ELF-1 (cell line): ENCODE measurements at places on chromosomes 6 and 20.

DNA sequence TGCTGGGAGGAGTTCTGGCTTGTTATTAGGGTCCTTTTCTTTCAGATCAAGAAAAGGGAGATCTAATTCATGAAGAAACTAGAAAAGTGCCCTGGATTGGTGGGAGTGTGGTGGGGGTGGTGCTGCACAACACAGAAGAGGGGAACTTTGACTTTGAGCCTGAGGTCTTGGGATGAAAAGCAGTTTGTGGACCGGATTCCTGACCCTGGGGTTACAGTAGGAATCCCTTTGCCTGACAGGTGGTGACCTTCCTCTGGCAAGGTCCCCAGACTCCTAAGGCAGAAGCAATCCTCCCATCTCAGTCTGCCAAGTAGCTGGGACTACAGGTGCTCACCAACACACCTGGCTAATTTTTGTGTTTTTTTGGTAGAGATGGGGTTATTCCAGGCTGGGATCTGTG lies 45.3 kb upstream of the IER3 start:
- no peak for DNase-seq

DNA sequence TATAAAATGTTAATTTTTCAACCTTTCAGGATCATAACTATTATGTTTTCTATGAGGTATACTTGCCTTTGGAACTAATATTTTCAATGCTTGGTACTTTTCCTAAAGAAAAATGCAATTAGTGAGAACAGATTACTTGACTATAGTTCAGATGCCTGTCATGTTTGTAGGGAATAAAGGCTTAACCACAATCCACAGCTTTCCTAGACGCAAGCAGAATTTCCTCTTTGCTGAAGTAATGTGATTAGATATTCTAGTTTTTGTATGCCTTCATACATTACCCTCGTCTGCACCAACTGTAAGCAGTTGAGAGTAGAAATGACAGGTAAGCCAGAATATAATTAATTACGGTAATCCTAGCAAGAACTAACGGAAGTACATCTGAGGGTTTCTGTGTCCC lies 581.4 kb upstream of the MMS22L start:
- DNase-seq, result no peak

DNA sequence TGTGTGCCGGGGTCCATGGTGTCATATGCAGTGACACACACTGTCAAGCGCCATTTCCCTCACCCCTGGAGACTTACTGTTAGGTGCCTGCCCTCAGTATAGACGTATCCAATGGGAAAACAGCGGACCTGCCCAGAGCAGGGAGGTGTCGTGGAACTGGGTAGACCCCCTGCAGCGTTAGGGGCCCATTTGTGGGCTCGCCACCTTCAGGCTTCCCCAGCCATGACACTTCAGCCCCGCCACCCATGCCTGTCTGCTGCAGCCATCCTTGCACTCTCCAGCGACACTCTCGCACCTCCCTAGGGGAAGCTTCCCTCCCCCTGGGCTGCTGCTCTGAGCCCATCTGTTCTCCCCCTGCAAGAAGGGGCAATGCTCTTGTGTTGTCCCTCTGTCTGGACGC lies 43.2 kb downstream of the STK35 start:
- no peak for DNase-seq

GRCh38 chr6:34791701-34792604 lies at the start of gene BLTP3A:
Gene BLTP3A, plus strand, starts transcription at chr6:34792083. Its CDS starts 168 bp downstream, at chr6:34792251.
- peak; percentile 80 for DNase-seq

GRCh38 chr6:126064748-126065401 lies 78.5 kb downstream of the TRMT11 start:
- DNase-seq, result no peak

GRCh38 chr6:140134224-140134623 lies 759.8 kb upstream of the CITED2 start:
- DNase-seq, result no peak

- no peak for DNase-seq
These were observed 100.6 kb downstream of the DACT2 start for GRCh38 chr6:168218785-168219566.

DNA sequence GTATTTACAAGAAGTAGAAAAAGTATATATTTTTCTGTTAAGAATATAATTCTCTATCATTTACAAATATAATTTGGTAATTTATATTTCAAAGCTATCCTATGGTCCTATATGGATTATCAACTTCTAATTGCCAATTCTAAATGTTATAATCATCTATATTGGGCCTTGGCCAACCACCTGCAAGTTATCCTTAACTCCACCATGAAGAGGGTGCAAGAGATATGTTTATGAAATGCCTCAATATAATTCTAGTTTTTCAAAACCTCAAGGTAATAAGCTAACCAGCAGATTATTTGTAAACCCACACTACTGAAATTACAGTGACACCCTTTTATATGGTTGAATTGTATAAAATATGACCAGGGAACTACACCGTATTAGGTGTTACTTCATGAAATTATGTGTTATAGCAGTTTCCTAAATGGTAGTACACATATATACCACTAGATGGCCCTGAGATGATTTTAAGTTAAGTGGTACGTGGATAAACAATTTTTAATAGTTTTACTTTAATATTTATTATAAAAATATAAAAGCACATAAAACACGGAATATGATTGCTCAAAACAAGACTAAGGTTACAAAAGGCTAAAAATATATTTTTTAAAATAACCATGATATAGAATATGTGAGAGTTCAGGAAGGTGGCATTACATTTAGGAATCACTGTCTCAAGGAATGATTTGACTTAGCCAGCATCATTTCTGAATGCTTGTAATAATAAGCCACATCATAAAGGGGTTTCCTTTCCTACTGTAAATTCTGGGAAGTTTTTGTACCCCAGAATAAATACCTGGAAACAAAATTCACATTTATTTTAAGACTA lies 9.8 kb upstream of the PNISR start:
- DNase-seq, result no peak

DNA sequence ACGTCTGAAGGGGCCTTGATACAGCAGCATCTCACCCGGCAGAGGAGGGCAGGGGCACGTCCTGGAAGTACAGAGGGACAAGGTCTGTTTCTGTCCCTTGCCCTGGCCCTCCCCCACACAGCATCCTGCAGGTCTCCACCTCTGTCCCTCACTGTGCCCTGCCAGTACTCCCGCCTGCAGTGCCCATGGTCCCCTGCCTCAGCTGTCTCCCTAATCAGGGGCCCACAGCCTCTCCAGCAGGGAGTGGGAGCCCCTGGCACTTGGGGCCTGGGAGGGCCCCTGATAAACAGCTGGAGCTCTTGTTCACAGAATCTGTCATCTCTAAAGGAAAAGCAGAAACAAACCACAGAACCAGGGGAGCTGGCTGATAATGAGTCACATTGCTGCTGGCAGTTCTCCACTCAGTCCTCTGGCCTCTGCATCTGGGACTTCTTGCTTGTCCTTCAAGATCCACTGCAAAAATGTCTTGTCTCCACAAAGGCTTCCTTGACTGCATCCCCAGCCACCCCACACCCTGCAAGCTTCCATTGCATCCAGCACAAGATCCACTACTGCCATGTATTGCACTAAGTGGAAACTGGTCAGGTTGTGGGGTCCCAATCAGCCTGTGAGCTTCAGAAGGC lies 33.2 kb upstream of the TAF8 start:
- DNase-seq, result peak; percentile 23

DNA sequence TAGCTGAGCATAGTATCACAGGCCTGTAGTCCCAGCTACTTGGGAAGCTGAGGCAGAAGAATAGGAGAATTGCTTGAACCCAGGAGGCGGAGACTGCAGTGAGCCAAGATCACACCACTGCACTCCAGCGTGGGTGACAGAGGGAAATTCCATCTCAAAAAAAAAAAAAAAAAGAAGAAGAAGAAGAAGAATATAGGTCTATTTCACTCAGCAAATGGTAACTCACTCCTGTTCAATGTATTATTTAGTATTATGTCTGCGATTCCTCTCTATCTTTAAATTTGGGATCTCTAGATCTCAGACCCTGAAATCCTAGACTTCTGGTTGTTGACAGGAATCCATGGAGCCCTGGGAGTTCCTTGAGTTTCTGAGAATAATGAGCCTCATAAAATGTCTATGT lies 98.6 kb downstream of the HFE start:
- no peak for DNase-seq

DNA sequence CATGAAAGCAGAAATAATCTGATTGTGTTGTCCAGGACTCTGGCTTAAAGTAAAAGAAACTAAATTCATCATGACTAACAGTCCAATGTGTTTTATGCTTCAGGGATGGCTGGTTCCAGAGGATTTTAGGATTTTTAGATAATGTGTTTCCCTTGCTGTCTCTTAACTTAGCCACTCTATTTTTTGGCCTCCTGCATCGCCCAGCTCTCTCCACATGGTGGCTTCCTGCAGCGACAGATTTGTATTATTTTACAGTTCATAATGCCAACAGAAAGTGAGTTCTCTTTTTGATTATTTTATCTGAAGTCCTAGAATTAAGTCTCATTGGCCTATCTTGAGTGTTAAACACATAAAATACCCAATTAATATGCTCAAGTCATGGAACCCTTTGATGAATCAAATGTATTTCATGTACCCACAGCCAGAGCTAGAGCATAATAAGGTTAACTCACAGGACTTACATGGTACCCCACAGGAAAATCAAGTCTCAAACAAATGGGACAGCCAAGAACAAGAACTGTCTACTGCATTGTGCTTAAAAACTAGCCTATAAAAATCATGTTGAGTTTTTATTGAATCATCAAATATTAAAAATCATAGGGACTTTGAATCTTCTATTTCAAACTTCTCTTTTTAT lies 582.5 kb downstream of the DOK5 start:
- no peak for DNase-seq

DNA sequence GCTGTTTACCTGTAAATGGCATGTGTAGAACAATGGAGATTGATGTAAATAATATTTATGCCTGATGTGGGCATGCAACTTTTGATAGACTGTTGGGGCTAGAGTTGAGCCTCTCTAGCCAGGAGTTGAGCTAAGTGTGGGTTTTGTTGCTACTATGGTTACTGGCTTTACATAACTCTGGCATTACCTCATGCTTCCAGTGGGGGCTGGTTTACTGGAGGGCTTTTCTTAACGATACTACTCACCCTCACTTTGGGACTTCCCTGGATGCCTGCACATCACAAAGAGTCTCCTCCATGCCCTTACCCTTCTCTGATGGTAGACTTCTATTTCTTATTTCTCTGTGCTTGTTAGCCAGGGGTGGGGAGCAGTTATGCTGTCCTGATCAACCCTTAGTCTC lies 524.6 kb upstream of the CDH4 start:
- peak; percentile 30 for DNase-seq

DNA sequence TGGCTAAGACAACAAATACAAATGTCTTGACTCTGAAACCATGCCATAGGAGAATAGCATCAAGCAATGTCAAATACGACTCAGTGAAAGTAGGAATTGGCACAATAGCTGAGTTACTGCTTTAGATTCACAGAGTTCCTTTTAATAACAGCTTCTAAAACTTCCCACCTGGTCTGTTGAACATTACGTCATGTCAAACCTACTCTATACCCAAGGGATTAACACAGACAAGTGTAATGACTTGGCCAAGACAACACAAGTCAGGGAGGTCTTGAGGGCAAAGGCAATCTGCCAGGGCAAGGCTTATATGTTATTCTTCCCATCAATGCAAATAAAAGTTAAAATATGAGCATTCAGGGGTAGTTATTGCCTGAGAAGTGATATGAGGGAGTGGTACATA lies 265.1 kb upstream of the PRDM1 start:
- no peak for DNase-seq

- no peak for DNase-seq
These were observed 88.2 kb upstream of the BHLHE23 start for GRCh38 chr20:63094767-63095499.

GRCh38 chr6:125230674-125231073 lies 71.1 kb downstream of the HDDC2 start:
- no peak for DNase-seq

- DNase-seq, result peak; percentile 14
These were observed 90.7 kb downstream of the PLG start for GRCh38 chr6:160792708-160793107.

DNA sequence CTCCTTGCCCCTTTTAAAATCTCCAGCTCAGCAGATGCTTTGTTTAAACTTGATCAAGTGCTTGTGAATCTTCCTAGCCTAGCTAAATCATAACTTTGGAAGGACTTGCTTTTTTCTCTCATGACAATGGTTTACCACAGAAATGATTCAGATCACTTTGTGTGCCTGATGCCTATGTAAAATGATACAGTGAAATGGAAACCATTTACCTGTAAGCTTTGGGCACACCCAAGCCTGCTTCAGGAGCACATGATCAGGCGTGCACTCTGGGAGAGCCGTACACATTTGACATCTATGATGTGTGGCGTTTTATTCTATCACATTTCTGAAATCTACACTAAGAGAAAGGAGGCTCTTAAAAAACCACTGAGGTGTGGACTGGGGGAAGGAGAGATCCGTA lies 41.1 kb downstream of the PTPN1 start:
- no peak for DNase-seq

DNA sequence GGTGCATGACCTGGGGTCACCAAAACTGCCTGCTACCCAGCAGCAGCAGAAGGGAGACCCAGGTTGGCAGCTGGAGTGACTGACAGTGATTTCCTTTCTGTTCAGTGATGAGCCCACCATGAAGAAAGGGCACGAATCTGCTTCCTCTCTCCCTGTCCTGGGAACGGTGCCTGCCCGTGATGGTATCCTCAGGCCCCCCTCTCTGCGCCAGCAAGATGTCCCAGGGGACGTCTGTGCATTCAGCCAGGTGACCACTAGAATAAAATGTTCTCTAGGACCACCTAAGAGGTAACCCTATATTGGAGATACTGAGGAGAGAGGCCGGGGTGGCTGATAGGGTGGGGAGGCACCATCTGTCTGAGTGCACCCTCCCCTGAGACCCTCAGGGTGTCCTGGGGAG lies 294.7 kb downstream of the QKI start:
- no peak for DNase-seq

- peak; percentile 94 for DNase-seq
These were observed at the start of gene TFEB for GRCh38 chr6:41735427-41736185. Gene TFEB, minus strand, starts transcription at chr6:41735608. Its CDS starts 44,395 bp downstream, at chr6:41691213.

DNA sequence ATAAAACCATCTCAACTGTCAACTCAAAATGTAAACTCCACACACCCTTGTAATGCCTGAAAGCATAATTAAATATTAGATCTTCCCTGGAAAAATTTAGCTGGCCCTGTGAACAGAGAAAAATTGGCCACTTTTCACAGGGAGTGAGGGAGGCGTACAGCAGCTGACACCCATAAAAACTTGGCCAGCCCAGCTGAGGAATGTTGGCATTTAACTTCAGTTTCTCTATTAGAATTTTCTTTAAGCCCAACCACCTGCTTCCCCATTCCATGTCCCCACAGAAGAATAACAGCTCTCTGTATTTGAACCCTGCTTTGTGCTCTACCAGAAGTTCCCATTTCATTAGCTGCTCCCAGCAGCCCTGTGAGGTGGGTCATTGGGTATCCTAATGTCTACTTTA lies 41.0 kb downstream of the PKHD1 start:
- DNase-seq, result no peak

DNA sequence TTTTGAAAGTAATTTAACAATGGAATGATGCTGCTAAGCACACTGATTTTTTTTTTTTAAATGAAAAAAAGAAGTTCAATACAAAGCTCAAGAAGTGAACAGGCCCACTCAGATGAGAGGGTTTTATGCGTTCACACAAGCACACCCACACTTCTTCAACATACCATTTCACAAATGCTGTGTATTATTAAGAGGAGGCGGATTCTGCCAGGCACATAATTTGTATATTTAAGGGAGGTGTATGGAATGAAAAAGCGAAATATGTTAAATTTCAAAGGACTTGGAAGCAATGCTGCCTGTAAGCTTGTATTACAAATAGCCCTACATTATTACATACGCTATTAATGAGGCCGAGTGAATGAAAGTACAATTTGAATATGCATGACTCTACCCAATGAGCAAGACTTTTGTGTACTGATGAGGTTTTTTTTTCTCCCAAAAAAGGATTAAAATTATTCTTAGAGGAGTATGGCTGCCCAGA lies 123.9 kb downstream of the INSM1 start:
- no peak for DNase-seq

- DNase-seq, result no peak
These were observed 56.2 kb upstream of the EPB41L1 start for GRCh38 chr20:36098364-36098763.
